ENCODE measurements at places on chromosomes 16 and 17.

DNA sequence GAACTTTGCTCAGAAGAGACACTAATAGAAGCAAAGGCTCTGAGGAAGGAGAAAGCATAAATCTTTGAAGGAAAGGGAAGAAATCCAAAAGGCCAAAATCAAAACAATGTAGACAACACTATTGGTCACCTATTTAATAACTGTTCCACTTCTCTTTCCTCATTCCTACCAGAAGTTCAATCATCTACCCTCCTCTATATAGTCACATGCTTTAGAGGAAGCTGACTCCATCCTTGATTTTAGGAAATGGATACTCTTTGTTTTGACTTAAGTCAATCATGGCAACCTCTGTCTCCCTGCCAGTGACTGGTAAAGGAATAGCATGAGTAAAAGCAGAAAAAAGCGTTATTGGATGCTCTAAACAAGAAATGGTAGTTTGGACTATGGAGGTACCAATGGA is 7.3 kb downstream of the BRIP1 start:
- no peak for DNase-seq

DNA sequence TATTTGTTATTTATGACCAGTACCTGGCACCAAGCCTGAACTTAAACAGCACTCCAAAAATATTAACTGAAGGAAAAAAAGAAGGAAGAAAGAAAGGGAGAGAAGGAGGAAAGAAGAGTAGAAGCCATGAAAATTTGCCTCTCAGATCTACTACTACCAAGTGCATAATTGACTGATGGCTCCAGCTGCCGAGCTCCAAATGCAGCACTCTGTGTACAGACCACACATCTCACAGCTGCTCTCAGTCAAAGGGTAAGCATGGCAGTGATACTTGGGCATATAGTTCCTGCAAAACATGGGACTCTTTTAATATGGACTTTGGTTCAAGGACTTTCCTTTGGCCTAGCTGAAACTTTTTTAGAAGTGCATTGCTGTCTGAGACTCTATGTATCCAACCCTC is 44.0 kb upstream of the NOG start:
- no peak for DNase-seq

GRCh38 chr17:78897664-78898047 is 5.3 kb downstream of the CEP295NL start:
- DNase-seq: no peak

DNA sequence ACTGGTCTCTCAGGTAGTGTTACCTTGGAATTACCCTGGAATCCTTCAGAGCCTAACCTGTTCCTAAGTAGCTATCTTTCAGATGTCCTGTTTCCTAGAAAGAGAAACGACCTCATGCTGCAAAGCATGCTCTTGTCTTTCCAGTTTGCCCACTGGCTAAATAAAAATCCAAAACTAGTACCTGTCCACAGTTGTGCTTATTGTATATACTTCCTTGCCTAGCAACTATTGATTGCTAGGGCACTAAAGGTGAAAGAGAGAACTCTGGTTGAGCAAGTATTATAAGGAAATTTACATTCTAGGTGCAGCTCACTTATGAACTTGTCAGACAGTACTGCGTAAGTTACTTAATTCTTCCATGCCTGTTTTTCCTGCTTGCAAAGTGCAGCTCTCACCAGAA is 38.5 kb downstream of the LIG3 start:
- no peak for DNase-seq

- DNase-seq: no peak
Observed at GRCh38 chr16:2748757-2749455, 3.5 kb upstream of the SRRM2 start.

DNA sequence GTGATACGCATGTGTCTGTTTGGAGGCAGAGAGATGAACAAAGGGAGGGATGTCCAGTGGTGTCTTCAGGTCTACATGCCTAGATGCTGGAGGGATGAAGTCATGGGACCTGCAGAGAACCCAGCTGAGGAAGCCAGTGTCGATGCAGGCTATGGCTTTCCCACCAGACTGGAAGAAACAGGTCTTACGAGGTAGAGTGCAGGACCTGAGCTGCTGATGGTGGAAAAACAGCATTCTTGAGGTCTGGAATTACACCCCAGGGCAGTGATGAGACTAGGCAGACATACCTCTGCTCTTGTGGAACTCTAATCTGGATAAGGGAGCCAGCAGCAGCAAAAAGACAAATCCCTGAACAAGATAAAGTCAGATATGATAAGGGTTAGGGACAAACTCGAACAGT is 37.4 kb downstream of the ARSG start:
- DNase-seq: no peak

DNA sequence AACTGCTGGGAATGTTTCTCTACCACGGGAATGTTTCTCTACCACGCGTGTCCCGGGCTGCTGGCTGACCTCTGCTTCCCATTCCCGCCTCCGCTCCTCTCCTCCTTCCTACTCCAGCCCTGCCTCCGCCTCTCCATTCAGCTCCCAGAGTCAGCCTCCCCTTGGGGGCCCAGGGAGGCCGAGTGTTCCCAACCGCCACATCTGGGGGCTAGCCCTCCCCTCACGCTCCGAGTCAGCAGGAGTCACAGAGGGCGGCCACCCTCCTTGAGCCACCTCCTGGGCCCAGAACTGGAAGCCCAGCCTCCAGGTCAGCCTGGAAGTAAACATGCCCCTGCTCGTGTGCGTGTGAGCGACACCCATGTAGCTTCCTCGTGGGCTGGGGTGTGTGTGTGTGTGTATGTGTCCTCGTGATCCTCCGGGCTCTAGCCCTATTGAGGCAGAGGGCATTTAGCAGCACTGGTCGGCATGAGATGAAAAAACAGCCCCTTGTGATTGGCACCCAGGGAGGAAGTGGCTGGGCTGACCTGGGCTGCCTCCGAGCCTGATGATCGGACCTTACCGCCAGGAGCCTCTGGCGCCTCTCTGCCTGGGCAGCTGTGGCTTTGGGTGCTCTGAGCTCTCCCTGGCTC is 7.3 kb downstream of the CYGB start:
- DNase-seq: no peak

- no peak for DNase-seq
Observed at GRCh38 chr16:23384878-23385277, 68.1 kb downstream of the COG7 start.

- no peak for DNase-seq
Observed at GRCh38 chr16:2308089-2308962, 32.2 kb downstream of the ABCA3 start.

- DNase-seq: no peak
Observed at GRCh38 chr16:7843261-7843660, 510.6 kb downstream of the RBFOX1 start.

Data from smooth muscle cell of the brain vasculature (primary cell).